Aorta (tissue), 5 donors: ENCODE measurements at places on chromosomes 2 and 18. TPM values are rescaled to one million over a fixed set of nuclear protein-coding genes. Genes with fewer than 3 reads are reported as not detected.

RPRD1A gene
- 30.2 TPM for polyA plus RNA-seq

KRTCAP3 gene
- 3.9 TPM for polyA plus RNA-seq

KLHL29 gene
- polyA plus RNA-seq, result 0.75 TPM

DNA sequence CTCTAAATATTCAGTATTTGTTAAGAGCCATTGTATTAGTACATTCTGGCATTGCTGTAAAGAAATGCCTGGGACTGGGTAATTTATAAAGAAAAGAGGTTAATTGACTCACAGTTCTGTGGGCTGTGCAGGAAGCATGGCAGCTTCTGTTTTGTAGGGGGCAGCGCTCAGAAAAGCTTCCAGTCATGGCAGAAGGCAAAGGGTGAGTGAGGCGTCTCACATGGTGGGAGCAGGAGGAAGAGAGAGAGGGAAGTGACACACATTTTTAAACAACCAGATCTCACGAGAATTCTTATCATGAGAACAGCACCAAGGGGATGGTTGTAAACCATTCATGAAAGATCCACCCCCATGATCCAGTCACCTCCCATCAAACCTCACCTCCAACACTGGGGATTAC lies 13.8 kb upstream of the CCDC102B start:
- DNase-seq, result no peak

GRCh38 chr2:20226152-20226545 lies 1.2 kb upstream of the SDC1 start:
- no peak for DNase-seq

- DNase-seq, result no peak
Observed at GRCh38 chr2:104701411-104701911, 152.5 kb upstream of the POU3F3 start.

DNA sequence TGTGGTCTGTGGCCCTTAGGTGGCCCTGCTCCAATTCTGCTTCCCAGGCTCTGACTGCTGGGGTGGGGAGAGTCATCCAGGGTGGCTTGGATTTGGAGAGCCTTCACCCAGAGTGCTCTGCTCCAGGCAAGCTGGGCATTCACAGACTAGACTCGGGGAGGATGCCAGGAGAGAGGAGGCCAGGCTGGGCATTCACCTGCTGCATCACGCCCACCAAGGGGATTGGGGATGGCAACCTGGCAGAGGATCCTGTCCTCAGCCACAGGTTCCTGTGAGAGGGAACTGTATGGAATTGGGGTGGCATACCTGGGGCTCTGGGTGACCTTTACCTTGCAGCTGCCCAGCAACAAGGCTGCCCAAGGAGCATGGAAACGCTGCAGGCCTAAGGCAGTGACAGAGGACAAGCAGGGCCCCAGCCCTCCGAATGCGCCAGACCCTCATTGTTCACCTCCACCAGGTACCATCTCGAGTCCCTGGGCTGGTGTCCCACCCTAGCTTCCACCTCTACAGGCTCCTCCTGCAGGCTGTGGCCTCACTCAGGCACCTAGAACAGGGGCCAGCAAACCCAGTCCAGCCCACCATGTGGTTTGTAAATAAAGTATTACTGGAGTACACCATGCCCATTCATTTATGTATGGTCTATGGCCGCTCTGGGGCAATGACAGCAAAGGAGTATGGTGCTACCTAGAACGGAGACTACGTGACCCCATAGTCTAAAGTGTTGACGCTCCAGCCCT lies 255.3 kb upstream of the RAB6C start:
- DNase-seq, result no peak

GRCh38 chr2:64506686-64507085 lies 17.4 kb upstream of the AFTPH start:
- DNase-seq, result no peak

GRCh38 chr18:26516964-26517363 lies 31.4 kb downstream of the KCTD1 start:
- DNase-seq, result no peak

DNA sequence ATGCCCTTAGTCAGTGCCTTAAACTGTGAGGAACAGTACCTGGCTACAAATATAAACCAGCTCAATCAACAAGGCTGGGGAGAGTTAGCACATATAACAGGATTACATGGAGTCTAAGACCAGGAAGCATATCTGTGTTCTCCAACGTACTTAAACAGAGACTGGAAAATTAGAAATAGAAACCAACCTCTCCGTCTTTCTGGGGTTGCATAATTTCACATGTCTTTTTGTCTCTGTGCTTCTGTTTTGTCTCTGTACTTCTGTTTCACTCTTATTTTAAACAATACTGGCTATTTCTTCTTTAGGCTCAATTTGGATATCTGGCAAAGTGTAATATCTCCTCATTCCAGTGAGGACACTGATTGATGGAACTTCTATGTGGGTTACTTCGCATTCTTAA lies 749.0 kb upstream of the ZEB2 start:
- no peak for DNase-seq
